ENCODE measurements at places on chromosomes 4 and X.
A peak's percentile ranks its signal among the peaks of the same experiment; 100 is the strongest.

DNA sequence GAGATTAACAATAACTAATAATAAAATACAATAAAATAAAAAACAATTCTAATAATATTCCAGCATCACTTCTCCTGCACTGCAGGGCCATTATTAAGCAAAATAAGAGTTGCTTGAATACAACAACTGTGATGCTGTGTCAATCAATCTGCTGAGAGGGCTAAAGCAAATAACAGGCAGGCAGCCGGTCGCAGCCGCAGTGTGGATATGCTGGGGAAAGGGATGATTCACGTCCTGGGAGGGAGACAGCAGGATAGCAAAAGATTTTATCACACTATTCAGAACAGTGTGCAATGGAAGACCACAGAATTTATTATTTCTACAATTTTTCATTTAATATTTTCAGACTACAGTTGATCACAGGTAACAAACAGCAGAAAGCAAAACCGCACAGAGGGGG, 76.5 kb upstream of the SMARCAD1 start:
- no peak for DNase-seq

DNA sequence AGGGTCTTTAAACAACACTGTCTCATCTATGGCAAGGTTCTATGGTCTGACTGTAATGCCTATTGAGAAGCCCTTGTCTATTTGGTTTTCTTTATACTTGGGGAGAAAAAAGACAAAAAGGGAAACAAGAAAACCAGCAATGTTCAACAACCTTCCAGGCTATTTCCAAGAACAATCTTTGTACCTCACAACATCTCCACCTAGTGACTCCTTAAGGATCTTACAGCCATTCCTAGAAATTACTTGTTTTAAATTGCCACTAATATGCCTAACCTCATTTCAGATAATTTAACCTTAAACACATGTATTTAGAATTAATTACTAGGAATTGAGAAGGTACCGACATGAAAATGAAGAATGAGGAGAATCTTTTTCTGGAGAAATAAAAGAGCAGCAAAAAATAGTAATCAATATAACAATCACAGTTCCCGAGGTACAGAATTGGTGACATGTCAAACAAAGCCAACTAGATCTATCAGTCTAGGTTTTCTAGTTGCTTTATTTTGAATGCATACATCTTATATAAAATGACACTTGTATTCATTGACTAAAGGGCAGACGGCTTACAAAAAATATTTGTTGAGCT, 1.6 kb upstream of the RBM46 start:
- DNase-seq: no peak

- no peak for DNase-seq
Observed at GRCh38 chr4:177127658-177128057, 182.0 kb upstream of the NEIL3 start.

DNA sequence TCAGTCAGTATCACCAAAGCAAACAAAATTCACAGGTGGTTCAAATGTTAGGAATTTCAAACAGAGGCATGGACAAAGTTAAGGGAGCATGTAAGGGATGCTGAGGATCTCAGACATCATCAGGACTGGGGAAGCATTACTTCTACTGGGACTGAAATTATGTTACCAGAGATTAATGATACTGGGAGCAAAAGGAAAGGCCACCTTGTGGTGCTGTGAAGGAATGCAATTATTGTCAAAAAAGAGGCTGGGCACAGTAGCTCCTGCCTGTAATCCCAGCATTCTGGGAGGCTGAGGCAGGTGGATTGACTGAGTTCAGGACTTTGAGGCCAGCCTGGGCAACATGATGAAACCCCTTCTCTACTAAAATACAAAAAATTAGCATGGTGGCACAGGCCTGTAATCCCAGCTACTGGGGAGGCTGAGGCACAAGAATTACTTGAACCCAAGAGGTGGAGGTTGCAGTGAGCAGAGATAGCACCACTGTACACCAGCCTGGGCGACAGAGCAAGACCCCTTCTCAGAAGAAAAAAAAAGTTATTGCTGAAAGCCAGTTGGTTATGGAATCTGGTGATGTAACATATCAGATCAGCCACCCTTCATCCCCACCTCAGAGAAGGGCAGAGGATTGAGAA, 954.3 kb downstream of the PCDH7 start:
- peak; percentile 54 for DNase-seq

GRCh38 chr4:15077969-15078368, 75.7 kb downstream of the CPEB2 start:
- no peak for DNase-seq

- DNase-seq: no peak
Observed at GRCh38 chrX:134460862-134461220, 876 bp downstream of the HPRT1 start.

DNA sequence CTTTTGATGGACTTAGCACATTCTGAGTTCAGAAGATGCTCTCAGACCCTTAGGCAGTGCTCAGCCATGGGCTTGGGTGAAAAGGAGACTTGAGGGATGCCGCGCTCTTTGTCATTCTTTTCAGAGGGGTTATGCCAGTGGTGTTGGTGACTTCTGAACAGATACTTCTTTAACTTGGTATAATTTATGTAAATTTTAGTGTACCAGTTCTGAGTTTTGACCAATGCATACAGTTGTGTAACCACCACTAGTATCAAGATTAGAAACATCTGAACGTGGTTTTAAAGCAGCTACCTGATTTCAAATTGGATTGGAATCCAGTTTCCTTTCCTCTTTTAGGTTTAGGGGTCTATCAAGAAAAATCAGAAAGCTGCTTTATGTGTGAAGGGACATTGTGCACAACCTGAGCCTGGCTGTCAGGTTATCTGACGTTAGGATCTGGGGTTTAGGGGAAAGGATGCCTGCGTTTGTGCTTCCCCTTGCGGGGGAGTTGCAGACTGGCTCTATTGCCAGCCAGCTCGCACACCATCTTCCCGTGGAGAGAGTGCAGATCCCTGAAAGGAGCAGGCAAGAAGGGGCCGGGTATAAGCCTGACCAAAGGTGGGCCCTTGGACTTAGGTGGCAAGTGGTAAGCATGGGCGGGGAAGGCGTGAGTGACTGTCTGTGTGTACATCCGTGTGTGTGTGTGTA, 19.0 kb downstream of the SMS start:
- DNase-seq: no peak

DNA sequence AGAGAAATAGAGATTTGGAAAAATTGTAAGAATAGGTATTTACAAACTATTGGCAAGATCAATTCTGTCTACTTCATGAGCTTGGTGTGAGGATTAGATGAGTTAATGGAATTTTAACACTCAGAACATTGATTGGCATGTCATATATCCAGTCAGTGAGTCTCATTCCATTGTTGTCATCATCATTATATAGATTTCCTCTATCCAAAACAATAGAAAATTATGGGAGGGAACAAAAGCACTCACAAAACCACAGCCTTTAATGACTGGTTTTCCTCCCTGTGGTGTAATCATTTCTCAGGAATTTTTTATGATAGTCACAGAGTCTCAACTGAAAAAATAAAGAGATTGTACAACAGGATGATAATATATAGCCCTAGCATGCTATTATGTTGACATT, 21.1 kb downstream of the KLHL5 start:
- DNase-seq: no peak

DNA sequence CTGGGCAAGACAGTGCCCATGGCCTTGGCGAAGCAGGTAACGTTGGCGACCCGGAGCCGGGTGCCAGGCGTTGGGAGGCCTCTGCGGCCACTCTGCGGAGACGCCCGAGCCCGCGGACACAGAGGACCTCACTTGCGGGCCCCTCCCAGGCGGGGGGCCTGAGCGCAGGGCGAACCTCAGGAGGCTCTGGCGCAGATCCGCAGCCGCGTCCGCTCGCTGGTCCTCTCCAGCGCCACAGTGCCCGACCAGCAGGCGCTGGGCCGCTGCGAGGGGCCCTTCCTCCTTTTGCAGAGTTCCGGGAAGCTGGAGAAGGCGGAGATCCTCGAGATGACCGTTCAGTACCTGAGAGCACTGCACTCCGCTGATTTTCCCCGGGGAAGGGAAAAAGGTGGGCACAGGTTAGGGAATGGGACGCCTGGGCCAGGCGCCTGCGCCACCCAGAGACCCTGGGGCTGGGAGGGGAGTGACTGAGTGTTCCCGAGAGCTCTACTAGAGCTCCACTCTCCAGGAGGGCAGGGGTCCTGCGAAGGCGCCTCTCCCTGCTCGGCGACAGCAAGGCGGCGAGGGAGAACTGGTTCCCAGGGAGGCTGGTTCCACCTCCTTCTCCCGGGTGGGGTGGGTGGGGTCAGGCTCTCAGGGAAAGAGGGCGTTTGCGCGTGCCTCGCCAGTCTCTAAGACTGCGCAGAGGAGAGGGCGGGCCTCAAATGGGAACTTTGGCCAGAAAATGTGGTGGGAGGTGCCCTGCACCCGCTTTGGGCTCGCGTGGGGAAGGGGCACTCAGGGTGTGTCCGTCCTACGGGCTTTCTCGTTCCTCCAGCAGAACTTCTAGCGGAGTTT, 1.4 kb downstream of the HELT start:
- DNase-seq: peak; percentile 64

DNA sequence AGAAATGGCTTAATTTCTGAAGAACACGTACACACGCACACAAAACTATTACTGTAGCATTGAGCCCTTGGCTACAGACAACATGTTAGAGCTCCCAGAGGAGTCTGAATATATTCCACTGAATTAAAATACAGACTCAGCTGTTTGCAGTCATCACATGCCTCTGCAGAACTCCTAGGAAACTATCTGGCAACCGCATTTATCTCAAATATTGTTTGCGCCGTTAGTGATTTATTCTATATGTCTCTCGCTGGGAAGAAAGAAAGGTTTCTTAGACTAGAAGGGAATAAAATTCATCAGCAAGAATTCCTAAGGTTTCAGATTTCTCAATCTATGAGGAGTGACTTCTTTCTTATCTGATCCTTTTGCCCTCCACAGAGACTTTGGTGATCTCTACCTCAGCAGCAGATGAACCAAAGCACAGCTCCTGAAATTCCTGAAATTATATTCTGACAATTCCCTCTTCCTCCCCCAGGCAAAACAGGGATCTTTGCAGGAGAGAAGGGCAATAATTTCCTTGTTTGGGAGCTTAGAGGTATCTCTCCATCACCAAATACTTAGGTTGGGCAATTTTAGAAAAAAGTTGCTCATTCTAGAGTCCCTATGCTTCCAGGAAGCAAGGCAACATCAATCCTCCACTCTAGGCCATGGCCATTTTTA, 199.2 kb downstream of the APBB2 start:
- no peak for DNase-seq

- DNase-seq: no peak
Observed at GRCh38 chr4:149719806-149720205, 95.8 kb downstream of the IQCM start.

DNA sequence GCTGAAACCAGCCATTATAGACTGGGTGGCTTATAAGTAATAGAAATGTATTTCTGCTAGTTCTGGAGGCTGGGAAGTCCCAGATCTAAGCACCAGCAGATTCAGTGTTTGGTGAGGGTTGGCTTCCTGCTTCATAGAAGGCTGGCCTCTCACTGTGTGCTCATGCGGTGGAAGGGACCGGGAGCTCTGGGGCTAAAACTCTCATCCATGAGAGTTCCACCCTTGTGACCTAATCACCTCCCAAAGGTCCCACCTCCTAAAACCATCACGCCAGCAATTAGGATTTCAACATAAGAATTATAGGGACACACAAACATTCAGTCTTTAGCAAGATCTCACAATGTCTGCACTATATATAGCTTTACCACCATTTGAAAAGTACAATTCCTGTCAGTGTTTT, 215.2 kb downstream of the CBR4 start:
- no peak for DNase-seq

DNA sequence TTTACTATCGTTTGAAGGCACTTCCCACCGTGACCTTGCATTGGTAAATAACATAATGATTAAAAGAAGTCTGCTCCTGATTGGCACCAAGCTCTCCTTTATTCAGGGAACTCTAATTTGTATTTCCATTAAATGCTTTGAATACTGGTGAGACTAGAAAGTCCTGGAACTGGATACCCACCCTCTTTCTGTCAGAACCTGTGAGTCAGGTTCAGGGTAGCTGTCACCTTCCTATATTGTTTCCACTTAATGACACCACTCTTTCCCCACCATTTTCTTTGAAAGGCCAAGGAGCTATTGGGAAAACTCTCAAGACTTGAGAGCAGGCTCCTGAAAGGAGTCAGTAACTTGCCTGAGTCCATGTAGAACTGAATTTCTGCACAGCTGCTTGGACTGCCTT, 55.9 kb upstream of the RASSF6 start:
- DNase-seq: no peak

- peak; percentile 89 for DNase-seq
Observed at GRCh38 chr4:139596034-139596683, 40.1 kb upstream of the SETD7 start.

DNA sequence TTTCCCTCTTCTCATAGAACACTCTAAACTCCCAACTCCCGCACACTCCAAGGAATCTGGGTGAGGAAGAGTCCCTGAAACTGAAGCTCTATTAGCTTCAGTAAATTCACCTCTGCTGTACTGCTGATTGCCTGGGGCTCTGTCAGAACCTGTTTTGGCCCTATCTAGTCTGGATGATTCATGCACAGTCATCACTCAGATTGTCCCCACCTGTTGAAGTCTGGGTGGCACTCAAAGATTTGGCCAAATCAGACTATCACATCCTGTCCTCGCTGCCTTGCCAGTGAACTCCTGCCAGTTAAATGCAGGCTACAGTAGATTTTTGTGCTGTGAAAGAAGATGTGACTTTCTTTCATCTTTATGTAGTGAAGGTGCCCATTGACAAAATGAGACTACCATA, 63.5 kb upstream of the EMCN start:
- DNase-seq: peak; percentile 85

- DNase-seq: no peak
Observed at GRCh38 chr4:1226144-1226481, 22.8 kb downstream of the CTBP1 start.

- no peak for DNase-seq
Observed at GRCh38 chr4:101229116-101229515, 118.2 kb downstream of the PPP3CA start.

GRCh38 chrX:46340696-46341095, 204.5 kb downstream of the ZNF674 start:
- DNase-seq: no peak

- DNase-seq: no peak
Observed at GRCh38 chrX:140141444-140142029, 176.2 kb upstream of the CXorf66 start.

GRCh38 chr4:54276641-54277430, 47.7 kb downstream of the PDGFRA start:
- no peak for DNase-seq

DNA sequence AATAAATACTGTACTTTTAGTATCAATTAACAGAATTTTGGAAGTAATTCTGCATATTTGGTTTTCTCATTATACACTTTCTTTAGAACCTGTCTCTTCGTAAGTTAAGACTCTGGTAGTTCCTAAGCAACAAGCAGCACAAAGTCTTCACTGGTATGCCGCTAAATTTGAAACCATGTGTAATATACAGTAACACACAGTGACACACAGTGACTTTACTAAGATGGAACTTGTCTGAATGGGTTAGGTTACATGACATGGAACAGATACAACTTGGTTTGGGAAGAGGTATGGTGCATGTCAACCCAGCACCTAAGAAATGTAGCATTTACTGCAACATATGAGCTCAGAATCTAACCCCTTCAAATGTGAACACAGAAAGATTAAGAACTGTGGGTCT, 83.5 kb upstream of the PRSS48 start:
- DNase-seq: no peak

GRCh38 chr4:15341733-15342300, 86.0 kb upstream of the C1QTNF7 start:
- no peak for DNase-seq

Measured in islet precursor cell (in vitro differentiated cells).